ENCODE measurements at places on chromosomes 4 and X.

GRCh38 chrX:147894366-147894963 is 17.3 kb upstream of the FMR1 start:
- no peak for DNase-seq

DNA sequence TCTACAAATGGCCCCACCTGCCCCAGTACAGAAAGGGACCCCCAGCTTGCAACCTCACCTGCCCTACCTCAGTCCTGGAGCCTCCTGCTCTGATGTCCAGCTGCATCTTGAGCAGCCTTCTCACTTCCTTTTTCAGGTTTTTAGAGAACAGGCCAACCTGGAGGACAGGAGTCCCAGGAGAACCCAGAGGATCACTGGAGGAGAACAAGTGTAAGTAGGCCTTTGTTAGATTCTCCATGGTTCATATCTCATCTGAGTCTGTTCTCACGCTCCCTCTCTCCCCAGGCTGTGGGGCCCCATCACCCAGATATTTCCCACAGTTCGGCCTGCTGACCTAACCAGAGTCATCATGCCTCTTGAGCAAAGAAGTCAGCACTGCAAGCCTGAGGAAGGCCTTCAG is 3.6 kb downstream of the MAGEA11 start:
- no peak for DNase-seq

DNA sequence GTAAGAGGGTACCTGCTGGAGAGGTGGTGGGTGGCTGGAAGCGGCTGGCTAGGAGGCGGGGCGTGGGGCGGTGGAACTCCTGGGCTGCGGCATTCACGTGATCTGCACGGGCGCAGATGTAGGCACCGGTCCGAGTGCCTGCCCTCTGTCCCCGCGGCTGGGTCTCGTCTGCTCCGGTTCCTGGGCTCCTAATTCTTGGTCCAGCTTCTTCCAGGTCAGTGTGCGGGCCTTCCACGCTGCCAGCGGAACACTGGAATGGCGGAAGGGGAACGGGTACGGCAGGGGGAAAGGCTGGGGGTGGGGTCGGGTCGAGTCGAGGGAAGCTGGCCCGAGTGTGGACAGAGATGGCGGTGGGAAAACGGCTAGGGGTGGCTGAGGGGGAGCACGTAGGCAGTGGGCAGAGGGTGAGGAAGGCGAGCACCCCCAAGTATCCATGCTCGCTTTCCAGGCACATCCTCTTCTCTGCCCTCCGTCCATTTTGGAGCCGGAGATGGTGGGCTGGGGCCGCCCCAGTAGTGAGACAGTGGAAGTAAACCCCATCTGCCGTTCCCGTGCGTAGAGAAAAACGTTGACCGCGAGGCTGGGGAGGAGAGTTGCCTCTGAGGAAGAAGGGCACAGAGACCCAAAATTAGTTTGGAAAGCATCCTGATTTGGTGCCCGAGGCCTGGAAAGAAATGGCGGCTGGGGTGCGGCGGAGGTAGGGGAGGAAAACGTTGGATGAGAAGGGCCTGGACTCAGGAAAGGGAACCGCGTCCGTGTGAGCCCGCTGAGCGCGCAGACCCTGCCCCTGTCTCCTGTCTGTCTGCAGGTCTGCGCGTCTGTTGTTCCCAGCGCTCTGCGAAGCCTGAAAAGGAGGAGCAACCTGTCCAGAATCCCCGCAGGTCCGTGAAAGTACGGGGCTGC is at the start of gene TCEAL4:
TCEAL4 (plus strand) TSS at position 105 of the 903 bp plus-strand sequence. CDS start 1,161 bp downstream, outside the sequence.
- DNase-seq = peak; percentile 67

- DNase-seq = peak; percentile 6
Observed at GRCh38 chrX:136065044-136065671, 79.9 kb downstream of the SLC9A6 start.

DNA sequence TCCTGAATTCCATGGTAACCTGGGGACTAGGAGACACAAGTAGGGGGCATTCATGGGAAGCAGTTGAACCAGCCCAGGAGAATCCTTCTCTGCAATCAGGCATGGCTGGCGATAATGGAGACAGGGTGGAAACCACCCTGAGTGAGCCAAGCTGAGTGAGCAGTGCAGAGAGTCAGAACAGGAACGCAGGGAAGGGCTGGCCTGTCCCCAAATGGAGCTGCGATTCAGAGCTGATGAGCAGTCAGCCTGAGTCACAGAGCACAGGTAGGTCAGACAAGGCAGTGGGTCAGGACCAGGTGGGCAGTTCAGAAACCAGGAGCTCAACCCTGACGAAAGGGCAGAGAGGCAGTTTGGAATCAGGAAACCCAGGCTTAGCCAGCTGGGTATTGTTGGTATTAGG is 129.0 kb downstream of the BTC start:
- DNase-seq = no peak

- DNase-seq = no peak
Observed at GRCh38 chr4:104424989-104425388, 69.7 kb downstream of the CXXC4 start.

DNA sequence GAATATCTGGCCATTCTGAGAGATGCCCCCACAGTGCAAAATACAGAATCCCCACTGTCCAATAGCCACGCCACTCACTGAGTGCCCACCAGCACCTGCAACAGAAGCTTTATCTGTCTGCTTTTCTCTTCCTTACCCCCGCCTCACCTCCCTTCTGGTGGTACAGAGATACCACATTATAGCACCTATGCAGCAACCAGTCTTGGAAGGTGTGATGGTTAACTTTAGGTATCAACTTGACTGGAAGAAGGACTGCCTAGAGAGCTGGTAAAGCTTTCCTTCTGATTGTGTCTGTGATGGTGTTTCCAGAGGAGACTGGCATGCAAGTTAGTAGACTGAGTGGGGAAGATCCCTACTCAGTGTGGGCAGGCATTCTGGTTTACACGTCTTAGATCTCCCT is 61.8 kb upstream of the TXK start:
- DNase-seq = no peak
